ENCODE measurements at places on chromosomes 11 and 22. TPM values are rescaled to one million over a fixed set of nuclear protein-coding genes. Genes with fewer than 3 reads are reported as not detected.

DNA sequence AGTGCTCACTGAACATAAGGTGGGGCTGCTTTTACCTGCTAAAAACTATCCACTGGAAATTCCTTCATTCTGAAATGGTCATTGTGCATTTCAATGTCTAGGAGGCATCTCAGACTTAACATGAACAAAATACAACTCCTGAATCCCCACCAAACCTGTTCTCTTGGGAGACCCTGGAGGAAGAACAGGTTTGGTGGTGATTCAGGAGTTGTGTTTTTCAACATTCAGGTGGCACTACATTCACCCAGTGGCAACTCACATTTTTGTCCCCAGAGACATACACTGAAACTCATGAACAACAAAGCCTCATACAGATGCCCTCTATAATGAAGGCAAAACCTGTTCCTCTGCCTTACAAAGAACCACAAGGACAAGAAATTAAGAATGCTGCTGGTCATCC lies 64.3 kb upstream of the CYP2D6 start:
- H3K36me3 ChIP-seq, result peaks cover 8% of the 10 kb centered on the region
- H3K27ac ChIP-seq, result no peak overlapping the region
- no peak for DNase-seq

Gene TBC1D22A
- 32.6 TPM for total RNA-seq

- H3K4me1 ChIP-seq, result no peaks in the 10 kb centered on the region
- DNase-seq, result no peak
- peaks cover 49% of the 10 kb centered on the region for H3K27me3 ChIP-seq
- H3K4me3 ChIP-seq, result no peak overlapping the region
- H3K36me3 ChIP-seq, result no peaks in the 10 kb centered on the region
These were observed 35.0 kb upstream of the SLC1A2 start for GRCh38 chr11:35454362-35454761.

Gene APOA4
- not detected for total RNA-seq

GRCh38 chr22:23570681-23571080 lies 9.4 kb downstream of the IGLL1 start:
- H3K4me3 ChIP-seq, result no peak overlapping the region
- peaks cover 26% of the 10 kb centered on the region for H3K27me3 ChIP-seq

Gene LAYN
- total RNA-seq, result 40.1 TPM

Gene POTEH
- not detected for total RNA-seq

- no peak overlapping the region for H3K4me3 ChIP-seq
- no peaks in the 10 kb centered on the region for H3K4me1 ChIP-seq
- no peak for DNase-seq
- peaks cover 3% of the 10 kb centered on the region for H3K27me3 ChIP-seq
- no peak overlapping the region for H3K27ac ChIP-seq
These were observed 101.6 kb downstream of the CCDC81 start for GRCh38 chr11:86476109-86476861.

- H3K27me3 ChIP-seq, result peaks cover 8% of the 10 kb centered on the region
- H3K4me3 ChIP-seq, result no peak overlapping the region
- H3K27ac ChIP-seq, result no peak overlapping the region
- H3K4me1 ChIP-seq, result no peaks in the 10 kb centered on the region
- H3K36me3 ChIP-seq, result no peaks in the 10 kb centered on the region
- DNase-seq, result peak; percentile 70
These were observed 42.1 kb upstream of the ISX start for GRCh38 chr22:35023692-35024363.

Gene LRRN4CL
- 0.14 TPM for total RNA-seq

Gene LGALS12
- total RNA-seq, result 0.29 TPM

DNA sequence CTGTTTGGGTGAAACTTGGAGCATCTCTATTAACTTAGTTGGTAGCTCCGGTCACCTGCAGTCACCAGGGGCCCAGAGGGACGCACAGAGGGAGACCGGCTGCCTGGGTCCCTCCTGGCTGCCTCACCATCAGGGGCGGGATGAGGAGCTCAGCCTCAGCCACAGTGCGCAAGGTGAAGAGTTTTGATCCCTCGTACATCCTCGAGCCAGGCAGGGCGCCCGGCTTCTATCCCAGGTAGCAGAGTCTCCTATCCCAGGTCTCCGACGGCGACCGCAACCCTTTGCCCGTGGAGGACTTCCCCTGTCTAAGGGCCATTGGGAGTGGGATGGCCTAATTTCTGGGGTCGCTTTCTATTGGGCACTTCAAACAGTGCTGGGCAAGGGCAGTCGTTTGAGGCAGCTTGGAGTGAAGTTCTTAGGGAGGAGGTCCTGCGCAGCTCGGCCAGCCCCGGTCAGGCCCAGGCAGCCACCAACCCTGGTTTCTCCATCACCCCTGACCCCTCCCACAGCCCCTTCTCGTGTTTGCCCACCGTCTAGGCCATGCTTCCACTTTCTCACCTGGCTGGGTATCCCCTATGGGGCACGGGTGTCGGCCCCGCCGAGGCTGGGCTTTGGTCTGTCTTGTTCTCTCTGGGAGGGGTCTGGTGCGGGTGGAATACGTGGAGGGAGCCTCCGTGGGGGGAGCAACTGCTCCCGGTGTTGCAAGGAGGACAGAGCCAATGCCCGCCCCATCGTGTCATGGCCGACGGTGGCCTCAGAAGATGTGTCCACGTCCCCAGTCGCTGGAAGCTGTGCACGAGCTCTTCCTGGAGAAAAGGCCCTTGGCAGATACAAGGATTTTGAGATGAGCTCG lies 3.6 kb upstream of the MRGPRG start:
- H3K4me3 ChIP-seq, result no peak overlapping the region
- H3K4me1 ChIP-seq, result peaks cover 2% of the 10 kb centered on the region
- H3K27ac ChIP-seq, result no peak overlapping the region
- peak; percentile 37 for DNase-seq

Gene PPFIA1
- 38.7 TPM for total RNA-seq

Gene PKDREJ
- total RNA-seq, result not detected

- H3K36me3 ChIP-seq, result peaks cover 5% of the 10 kb centered on the region
- no peaks in the 10 kb centered on the region for H3K4me1 ChIP-seq
- DNase-seq, result no peak
- H3K27me3 ChIP-seq, result peaks cover 54% of the 10 kb centered on the region
These were observed 2.0 kb downstream of the FAT3 start for GRCh38 chr11:92226331-92227229.

Gene OR51I1
- not detected for total RNA-seq
